Activated T-helper 1 cell treated with anti-CD3 and anti-CD28 coated beads, Interleukin-2, amount 50 U/mL, for 16 hours (primary cell): ENCODE measurements at places on chromosomes 4 and X.

DNA sequence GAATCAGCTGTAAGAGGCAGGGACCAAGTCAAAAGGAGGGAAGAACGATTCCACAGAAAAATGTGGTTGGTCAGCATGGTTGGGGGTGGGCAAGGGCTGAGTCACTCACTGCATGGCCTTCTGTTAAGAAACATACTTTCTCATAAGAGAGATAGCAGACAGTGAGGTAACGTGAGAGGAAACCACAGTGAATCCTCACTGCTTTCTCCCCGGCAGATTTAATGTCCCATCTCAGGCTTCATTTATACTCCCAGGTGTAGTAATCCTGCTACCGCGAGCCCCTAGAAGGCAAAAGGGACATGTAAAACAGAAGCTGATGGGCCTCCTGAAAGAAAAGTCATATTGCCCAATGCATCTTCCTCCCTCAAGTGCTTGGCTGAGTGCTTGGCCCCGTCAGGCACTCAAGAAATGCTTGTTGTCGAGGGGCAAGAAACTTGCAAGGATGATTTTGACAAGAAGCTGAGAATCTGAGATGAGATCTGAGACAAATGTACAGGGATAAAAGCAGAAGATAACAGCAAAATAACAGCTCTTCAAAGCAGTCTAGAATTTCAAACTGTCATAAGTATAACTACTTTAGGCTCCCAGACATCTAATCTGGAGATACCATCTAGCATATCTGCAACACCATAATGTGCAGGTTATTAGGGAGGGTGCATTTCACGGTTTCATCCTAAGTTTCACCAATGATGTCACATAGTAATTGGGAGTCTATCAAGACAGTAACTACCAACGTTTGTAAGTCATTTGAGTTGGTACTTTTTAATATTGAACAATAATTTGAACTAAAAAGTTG lies 40.2 kb downstream of the SH3KBP1 start:
- no peak for DNase-seq

DNA sequence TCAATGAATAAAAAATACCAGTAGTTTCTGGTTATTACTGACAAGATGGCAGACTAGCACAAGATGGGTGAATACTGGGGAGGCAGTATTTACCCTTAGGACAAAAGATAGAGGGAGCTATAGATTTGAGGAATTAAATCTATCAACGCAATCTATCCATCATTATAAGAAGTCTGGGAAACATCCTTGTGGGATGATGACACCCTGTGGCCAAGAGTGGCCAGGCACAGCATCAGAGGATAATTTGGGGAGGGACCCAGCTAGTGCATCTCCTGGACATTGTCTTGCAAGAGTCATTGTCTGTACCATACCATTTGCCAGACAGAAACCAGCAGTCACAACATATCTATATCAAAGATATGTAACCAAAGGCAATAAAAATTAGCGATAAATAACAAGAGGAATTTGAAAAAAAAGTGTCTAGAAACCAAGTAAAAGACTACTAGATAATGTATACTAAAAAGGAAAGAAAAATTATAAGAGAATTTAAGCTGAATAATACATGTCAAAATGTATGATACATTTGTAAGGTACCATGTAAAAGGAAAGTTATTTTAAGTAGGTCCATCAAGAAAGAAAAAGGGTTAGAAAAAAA lies 22.9 kb downstream of the KCTD8 start:
- no peak for DNase-seq

GRCh38 chrX:11287505-11287904 lies 5.7 kb upstream of the AMELX start:
- no peak for DNase-seq

DNA sequence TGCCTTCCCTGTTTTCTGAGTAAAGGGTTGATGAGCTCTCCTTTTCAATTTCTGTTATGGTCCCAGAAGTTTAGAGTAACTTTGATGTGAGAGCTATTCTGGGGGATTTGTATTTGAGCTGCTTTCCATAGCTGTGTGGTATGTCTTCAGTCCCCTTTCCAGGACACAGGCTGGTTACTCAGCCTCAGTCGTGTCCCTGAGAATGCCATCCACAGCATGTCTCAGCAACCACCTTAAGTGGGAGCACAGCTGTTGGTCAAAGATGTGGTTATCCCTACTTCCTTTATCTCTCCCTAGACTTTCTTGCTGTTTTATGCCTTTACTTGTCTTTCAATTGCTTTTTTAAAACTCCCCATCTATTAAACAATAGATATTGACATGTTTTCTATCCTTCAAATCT lies 37.8 kb downstream of the RNF175 start:
- DNase-seq, result no peak

- DNase-seq, result no peak
Measured at GRCh38 chr4:100165809-100166208, 24.5 kb downstream of the DDIT4L start.

GRCh38 chrX:18377796-18378195 lies 23.3 kb upstream of the SCML2 start:
- DNase-seq, result no peak

DNA sequence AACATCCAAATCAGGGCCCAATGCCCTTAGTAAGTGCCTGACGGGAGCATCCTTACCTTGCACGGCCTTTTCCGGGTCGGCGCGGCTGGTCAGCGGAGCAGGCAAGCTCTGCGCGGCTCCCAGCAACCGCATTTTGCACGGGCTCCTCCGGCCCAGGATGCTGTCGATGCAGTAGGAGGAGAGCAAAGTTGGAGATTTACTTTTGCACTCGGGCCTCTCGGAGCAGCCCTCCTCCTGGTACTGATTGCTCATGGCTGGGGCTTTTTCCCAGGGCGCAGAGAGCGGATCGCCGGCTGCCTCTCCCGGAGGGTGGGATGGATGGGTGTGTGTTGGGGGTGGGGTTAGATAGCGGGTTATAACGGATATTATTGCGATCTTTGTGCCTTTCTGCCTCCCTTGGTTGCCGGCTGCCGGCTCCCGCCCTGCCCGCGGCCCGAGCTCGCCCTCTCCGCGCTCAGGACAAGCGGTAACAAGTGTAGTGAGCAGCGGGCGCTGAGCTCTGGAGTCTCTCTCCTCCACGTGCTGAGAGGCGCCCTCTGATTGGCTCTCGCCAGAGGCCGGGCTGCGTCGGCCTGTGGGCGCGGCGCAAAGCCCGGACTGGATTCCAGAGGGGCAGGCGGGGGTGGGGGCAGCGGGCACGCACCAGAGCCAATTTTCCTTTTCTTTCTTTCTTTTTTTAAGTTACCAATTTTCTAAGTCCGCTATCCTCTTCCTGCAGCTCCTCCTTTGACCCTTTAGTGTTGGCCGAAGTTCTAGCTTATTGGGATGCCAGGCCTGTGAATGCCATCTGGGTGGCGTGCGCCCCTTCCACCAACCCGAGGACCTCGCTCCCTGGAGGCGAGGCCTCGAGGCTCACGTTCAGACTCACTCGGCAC lies at the start of gene ARX:
ARX (minus strand) TSS at position 480 of the 875 bp plus-strand sequence; CDS start at position 252, 228 bp downstream.
- DNase-seq, result no peak

DNA sequence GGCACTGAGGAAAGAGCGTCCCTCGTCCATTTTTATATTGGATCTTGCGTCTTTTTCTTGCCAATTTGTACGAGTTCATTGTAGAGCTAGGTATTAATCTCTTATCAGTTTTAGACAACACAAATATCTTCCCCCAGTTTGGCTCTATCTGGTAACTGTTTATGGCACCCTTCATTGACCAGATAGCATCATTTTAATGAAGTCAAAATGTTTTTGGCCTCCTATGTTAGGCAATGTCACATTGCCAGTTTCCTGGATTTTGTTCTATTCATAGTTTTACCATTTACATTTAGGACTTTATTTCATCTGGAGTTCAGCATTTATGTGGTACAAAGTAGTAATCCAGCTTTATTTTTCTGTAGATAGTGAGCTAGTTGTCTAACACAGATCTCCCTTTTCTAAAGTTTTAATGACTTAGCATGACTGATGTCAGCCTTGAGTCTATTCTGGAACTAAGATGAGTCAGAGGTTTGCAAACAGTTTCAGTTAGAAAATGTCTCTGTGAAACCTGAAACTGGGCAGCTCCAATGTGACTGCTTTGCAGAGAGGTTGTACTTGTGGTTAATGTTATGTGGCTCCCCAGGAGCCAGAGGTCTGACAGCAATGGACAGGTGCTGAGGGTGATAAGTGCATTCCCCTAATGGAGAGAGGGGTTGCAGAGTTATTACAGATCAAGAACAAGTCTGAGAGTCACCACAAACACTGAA lies 5.3 kb upstream of the STBD1 start:
- DNase-seq, result no peak

DNA sequence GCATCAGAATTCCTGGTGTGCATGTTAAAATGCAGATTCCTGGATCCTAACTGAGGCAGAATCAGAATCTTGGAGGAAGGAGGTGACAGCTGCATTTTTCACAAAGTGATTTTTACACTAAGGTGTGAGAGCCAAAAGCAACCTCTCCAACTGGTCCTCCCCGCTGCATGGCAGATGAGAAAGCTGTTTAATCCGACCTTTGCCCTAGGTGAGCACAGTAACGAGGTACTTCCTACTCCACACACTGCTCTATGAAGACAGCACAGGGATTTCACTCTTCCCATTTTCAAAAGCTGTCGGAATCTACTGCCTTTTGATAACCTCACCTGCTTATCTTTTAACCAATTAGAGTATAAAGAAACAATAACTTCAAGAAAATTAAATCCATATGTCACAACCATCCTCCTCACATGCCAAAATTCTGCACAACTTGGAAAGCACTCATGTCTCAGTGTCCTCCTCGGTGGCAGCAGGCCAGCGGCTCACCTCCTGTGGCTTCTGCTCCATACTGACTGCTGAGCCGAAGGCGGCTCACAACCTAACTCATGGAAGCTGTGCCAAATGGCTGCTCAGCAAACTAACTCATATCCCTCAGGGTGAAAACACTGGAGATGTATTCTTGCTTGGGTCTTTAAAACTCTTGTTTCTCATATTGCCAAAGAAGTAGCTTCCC lies 3.6 kb downstream of the CASP6 start:
- DNase-seq, result no peak

GRCh38 chr4:110484767-110485166 lies 8.8 kb downstream of the ENPEP start:
- no peak for DNase-seq
